ENCODE measurements at places on chromosomes 6 and 20.

DNA sequence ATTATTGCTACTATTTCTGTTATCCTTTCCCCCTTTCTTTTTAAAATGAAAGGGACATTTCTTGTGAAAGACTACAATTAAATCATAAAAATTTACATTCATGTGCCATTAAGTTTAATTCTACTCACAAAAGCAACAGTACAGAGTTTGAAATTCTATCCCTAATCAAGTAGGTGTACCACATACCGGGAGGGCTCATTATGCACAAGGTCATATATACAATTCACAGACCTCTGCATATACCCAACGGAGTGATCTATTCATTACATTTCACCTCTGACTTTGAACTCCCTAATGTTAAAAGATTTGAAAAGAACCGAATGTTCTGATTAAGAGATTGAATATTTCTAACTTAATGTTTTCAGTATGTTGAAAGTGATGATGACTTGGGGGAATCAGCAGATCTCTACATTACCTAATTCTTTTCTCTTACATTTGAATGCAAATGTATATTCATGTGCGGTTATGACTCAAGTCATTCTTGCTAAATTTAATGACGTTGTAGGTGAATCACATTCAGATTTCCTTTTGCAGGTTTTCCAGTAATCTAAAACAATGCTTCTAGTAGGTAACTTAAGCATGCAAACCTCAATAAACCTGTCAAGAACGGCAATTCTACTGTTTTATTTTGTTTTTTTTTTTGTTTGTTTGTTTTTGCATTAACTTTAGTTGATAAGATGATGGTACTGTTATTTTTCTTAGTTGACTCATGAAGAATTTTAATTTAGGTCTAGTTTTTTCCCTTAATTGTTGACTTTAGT lies 7.3 kb downstream of the EYA4 start:
- no peak for DNase-seq

DNA sequence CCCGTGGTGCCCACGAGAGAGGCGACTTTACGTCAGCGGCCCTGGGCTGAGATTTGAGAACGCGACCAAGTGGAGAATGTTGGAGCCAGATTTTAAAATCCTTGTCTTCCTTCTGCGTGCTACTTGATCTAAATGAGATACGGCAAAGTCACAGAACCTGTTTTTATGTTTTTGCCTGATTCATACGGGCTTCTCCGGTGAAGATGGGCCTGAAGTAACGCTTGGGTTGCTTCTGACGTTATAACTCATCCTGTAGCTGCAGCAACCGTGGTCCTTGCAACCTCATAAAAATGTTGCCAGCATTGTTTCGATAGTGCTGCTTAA lies 462 bp upstream of the SLC35B3 start:
- no peak for DNase-seq

GRCh38 chr20:40942775-40943174 lies 85.8 kb upstream of the TOP1 start:
- DNase-seq, result no peak

DNA sequence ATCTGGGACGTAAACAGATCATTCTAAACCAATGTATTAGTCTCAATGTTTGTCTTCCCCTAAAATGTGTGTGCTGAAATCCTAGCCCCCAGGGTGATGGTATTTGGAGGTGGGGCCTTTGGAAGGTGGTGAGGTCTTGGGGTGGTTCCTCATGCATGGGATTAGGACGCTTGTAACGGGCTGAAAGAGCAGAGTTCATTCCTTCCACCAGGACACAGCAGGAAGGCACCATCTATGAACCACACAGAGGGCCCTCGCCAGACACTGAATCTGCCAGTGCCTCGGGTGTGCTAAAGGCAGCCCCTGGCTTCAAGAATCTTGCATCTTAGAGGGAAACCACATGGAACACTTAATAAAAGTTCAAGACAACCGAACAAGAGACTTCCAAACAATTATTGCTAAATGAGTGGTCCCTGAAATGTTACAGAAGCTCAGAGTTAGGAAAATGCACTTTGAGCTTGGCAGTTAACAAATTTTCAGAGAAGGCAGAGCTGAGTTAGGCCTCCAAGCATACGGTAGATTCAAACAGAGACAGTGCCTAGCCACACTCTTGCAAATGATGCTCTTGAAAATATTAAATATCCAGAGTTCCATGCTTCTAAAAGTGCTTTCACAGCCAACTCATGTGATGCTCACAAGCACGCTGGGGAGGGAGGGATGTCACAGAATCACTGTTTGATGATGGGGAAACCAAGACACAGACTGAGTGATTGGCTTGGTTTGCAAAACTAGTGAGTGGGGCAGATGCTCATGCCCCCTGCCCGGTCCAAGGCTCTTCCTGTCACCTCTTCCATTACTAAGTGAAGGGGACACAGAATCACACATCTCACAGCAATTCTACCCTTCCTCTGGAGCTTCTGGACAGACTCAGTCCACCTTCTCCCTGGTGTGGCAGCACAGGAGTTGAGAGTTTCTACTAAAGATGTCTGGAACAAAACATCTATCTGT lies 27.4 kb downstream of the TBC1D7 start:
- no peak for DNase-seq

DNA sequence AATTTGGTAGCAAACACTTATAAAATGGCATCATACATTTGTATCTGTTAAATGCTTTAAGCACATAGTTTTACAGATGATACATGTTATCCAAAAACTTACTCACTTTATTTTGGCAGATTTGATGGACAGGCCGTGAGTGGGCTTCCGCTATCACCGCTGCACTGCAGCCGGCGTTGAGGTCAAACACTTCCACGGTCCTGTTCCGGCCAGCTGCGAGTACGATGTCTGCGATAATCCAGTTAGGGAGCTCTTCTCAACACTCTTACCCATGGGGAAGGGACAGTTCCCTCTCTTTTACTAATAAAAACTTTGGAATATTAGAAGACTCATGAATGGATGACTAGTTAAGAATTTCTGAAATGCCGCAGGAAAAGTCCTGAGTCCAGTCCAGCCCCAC lies 69.0 kb downstream of the WDR27 start:
- DNase-seq, result no peak

DNA sequence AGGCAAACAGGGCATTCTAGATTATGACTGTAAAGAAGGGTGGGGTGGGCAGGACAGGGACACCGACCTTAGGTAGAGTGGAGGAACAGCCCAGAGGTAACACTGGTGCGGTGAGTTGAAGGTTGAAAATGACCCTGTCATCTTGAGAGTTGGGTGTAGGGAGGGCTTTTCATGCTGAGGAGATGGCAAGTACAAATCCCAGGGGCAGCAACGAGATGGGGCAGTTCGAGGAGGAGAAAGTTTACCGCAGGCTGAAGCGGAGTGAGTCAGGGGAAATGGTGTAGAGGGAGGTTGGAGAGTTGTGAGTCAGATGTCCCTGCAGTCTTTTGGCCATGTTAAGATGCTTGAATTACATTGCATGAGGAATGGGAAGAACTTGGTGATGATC lies 101.1 kb downstream of the HIVEP1 start:
- no peak for DNase-seq

DNA sequence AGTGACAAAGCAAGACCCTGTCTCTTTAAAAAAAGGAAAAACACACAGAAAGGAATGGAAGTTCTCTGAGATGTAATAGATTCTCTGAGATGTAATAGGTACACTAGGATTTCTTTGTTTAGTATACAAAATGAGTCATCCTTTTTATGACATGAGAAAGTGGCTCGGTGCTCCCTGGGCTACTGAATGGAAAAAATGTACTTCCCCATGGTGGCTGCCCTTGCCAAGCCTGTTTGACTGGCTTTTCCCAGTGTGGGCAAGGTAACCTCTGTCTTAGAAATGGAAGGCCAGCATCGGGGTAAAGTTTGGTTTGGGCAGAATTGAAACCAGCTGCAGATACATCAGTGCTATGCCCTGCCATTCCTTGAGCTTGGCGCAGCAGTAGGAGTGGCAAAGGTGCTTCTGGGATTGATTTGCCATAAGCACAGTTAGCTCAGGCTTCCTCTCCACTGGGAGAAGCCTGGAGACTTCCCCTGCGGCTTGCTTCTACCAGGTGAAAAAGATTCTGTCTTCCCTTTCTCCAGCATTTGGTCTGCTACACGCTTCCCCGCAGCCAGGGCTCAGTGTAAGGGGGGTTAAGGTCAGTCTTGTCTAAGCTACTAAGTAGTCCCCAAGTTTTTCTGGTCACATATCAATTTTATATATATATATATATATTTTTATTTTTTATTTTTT lies 24.5 kb downstream of the ARFGEF2 start:
- DNase-seq, result no peak

DNA sequence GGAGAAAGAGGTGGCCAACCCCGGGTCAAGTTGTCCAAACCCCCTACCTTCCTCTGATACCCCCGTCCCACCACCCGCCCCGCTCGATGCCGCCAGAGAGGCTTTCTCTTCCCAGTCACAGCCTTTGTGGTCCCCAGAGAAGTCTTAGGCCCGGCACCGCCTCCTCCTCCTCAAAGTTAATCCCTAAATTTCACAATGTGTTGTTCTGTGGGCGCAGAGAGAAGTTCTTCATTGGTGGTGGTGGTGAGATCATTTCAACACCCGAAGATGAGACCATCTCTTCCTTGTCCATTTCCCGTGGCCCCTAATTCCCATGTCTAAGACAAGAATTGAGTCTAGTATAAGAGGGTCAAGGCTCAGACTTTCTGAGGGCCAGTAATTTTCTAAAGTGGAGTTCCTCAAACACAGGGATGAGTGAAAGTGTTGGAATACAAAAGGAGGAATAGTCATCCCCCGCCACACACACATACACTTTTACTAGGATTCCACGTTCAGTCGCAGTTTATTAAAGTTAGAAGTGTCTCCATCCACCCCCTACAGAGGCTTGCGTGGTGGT lies 10.4 kb downstream of the TRIM31 start:
- no peak for DNase-seq

DNA sequence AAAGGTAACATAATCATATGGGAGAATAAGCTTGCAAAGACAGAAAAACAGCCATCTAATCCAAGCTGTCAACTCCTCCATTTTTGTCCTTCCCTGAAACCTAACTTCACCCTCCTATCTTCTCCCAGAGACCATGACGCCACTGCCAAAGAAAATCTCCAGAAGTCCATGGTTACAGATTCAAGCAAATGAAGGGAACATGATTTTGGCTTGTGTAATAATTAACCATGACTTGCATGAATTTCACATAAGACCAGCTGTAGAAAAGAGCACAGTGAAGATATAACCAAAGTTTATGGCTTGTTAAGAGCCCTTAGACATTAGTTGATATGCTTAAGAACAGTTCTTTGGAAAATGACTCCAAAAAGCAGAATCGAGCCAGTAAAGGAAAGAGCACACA lies 342.1 kb upstream of the NRSN1 start:
- no peak for DNase-seq

- DNase-seq, result no peak
Observed at GRCh38 chr6:156345700-156346099, 431.5 kb upstream of the ARID1B start.

DNA sequence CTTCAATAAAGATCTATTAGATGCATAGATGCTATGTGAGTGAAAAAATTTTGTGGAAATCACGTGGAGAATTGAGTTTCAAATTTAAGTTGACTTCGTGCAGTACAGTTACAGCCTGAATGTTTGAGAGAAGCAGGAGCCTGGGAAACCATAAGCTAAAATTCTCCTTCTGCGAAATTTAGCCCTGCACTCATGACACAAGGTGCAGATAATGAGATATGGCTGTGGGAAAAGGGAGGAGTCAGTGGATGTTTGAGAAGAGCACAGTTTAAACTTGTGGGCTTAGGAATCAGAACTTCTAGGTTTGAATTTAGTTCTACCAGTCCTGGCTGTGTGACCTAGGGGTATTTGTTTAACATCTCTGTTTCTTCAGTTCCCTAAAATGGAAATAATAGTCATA lies 32.1 kb upstream of the SIRPG start:
- DNase-seq, result no peak

DNA sequence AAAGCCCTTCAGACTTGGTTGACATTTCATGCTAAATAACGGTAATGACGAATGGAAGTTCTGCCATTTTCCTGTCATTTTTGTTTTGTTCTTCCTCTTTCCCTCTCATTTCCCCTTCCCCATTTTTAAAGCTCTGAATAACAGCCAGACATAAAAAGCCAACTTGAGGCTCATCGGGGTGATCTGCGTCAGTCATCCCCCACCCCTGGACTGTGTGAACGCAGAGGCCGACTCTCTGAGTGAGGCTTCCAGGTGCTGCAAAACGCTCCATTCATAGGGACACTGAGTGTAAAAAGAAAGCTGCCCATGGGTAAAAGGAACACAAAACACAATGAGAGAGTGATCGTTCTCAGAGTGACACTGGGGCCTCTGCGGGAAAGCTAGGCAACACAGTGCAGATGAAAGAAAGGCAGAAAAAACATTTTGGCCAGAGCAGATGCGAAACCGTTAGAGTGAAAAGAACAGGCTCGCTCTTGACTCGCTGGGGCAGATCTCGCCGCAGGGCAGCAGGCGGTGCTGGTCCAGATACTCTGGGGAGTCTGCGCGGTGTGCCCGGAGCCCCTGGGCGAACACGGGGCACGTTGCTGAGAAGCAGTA lies 684.8 kb downstream of the QKI start:
- DNase-seq, result no peak

DNA sequence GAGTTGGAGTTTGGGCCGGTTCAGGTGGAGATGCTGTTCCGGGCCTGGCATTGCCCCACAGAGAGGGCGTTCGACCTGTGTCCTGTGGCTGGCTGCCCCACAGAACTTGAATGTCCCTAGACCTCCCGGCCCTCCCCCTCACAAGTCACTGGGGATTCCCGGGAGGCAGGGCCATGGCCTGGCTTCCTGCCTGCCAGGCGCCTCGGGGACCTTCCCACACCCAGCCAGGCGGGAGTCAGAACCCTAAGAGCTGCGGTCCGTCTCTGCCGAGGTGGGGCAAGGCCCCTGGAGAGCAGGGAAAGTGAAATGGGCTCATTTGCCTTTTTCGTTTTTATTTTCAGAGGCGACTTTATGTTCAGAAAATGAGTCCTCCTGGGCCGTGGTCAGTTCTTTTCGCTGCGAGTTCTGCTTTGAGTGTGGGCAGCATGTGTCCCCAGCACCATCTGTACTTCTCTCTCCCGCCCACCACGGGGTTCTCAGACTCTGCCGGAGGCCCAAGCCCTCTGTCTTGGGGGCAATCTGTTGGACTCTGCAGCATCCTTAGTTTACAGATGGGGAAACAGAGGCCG lies 8.5 kb downstream of the RBM38 start:
- peak; percentile 37 for DNase-seq

DNA sequence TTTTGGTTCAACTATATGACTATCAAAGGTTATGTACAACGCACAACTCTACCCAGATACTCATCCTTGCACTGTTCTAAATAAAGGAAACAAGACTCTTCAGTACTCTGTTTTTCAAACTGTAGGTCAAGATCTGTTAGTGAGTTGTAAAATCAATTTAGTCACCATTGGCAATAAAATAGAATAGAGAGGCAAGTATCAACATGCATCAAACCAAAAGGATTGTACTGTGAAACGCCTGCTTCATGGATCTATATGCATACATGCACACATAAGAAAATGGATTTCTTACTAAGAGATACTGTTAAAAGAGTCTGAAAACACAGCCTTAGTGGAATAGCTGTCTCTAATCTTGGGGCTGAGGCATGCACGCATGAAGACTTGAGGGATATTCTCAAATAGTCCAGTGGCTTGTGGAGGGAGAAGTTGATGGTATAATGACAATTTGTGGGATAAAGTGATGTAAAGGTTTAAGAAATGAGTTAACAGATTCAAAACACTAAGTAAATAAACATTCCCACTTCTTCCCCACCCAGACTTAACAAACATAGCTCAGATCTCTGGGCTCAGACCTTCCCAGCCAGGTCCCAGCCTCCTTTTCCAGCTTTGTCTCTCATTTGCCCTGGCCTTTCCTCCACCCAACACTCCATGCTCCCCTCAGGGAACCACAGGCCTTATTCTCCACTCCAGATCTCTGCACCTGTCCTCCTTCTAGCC lies 10.7 kb upstream of the LZTS3 start:
- DNase-seq, result no peak
